ENCODE measurements at places on chromosomes 5 and 9.

GRCh38 chr5:151480384-151481293 is 33.2 kb downstream of the SLC36A1 start:
- DNase-seq = no peak

- DNase-seq = no peak
These were observed 51.5 kb downstream of the MTMR12 start for GRCh38 chr5:32261198-32261597.

DNA sequence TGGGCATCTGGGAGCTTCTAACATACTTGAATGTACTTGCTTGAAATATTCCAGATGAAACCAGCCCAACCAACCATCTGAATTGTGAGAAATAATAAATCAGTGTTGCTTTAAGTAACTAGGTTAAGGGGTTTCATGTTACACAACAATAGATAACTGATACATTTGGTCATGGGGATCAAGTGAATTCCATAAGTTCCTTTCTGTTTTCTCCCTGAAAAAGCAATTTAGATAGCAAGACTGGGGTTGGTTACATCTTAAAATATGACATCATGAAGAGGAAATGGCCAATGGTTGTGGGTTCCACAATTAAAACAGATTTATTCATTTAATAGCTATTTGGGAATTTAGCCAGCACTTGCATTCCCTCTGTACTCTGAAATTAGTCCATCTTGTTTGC is 559.7 kb downstream of the TLR4 start:
- no peak for DNase-seq

DNA sequence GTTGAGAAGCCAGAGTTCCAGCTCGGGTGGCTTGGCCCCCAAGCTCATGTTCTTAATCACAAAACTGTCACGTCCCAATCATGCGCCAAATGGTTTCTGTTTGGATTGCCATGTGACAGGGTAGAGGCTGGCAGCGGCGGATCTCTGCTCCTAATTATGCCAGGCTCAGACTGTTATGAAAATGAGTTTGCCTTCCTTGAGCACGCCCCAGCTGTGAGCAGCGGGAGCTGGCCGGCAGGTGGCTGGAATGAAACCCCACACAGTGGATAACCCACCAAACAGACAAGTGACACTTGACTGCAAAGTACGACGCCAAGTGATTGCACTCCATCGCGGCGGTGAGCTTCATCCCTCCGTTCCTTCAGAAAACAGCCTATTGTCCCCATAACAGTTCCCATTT is 75.4 kb downstream of the CFAP77 start:
- DNase-seq = no peak

DNA sequence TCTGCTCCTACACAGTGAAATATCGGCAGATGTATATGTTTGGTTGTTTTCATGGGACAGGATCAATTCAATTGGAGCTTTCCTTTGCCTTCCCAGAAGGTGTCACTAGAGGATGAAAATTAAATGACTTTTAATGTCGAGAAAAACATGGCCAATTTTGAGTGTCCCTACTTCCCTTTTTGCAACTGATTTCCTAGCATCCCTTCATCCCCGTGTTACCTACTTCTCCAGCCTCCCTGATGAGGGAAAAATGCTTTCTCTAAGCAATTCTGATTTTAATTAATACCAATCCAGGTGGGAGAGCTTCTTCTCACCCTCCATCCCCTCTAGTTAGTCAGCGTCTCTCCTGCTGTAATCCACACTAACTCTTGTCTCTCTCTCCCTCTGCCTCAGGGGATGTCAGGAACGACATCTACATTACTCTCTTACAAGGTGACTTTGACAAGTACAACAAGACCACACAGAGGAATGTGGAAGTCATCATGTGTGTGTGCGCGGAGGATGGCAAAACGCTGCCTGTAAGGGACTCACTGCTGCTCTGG is 64.9 kb downstream of the DOCK2 start:
- DNase-seq = peak; percentile 23

- DNase-seq = no peak
These were observed 7.0 kb downstream of the TIGD6 start for GRCh38 chr5:149993471-149993870.

DNA sequence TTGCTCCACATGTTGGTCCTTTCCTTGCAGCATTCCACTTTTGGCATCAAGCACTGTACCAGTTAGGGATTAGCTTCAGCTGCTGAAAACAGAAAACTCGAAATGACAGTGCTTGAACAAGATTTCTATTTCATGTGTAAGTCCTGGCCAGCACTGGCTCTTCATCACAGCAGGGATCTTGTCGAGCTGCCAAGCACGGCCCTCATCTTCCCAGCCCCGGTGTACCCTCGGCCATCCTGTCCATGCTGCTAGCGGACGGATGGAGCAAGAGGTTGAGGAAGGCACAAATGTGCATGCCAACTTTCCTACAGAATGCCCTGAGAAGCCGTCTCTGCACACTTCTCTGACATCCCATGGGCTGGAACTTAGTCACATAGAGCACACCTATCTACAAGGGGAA is 130.6 kb downstream of the TENT4A start:
- no peak for DNase-seq

- peak; percentile 30 for DNase-seq
These were observed 172.3 kb upstream of the GNA14 start for GRCh38 chr9:77820293-77820954.

GRCh38 chr5:116576053-116576713 is 1.6 kb upstream of the SEMA6A start:
- DNase-seq = peak; percentile 73

DNA sequence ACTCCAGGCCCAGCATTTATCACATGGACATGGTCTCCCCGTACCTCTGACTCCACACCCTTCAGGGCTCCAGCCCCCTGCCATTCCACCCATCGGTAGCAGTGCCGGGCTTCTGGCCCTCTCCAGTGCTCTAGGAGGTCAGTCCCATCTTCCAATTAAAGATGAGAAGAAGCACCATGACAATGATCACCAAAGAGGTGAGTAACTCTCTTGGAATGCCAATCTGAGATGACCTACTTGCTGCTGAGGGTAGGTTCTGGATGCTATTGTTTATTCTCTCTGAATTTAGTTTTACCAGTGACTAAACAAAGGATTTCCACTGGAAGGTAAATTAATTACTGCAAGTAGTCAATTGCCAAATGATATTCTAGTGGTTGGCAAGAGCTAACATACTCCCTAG is 80.8 kb downstream of the TLE4 start:
- peak; percentile 22 for DNase-seq

DNA sequence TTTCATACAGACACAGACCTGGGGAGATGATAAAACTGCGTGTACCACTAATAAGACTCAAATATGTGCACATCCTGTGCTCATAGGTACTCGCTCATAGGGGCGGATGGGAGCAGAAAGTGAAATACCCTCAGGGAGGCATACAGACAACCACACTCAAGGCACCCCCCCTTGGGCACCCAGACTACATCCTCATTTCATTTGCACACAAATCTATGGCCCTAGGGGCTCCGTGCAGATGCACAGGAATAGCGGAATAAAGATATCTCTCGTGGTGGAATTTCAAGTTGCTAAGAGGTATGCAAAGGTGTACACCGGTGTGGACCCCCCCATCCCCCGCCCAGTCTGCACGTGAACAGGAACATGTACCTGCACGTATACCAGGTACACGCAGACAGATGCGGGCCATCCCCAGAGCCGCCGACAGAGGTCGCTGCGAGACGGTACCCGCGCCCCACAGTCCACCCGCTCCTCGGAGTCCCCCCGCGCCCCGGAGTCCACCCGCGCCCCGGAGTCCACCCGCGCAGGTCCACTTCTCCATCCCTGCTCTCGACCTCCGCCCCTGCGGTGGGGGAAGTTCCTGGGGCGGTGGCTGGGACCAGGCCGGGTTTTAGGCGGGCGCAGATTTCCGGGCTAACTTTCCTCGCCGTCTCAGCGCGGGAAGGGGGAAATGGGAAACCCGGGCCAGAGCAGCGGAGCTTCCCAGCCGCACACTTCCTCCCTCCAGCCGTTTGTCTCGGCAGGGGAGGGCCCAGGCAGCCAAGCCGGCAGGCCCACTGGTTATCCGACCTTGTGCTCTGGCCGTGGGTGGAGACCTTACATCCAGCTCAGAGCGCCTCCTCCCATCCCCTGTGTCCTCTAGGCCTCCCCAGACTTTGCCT is 1.0 kb upstream of the IL12B start:
- no peak for DNase-seq

GRCh38 chr9:37994639-37995347 is 74.2 kb downstream of the SHB start:
- DNase-seq = peak; percentile 41

DNA sequence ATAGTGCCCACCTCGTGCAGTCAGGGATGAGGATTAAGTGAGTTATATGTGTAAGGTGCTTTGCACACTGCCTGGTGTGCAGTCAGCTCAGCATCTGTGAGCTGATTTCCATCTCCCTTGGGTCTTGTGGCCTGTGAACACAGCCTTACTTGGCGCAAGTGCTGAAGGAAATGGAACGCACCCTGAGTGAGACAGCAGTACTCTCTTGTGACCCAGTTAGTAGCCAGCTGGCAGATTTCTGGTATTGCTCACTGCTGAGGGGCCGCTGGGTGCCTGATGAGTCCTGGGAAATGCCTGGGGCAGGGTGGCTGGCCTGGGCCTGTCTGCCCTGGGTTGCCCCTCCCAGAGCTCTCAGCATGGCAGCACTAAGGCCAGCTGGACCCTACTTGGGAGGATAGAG is 90.9 kb upstream of the BOD1 start:
- no peak for DNase-seq

- no peak for DNase-seq
These were observed 15.7 kb upstream of the CCDC152 start for GRCh38 chr5:42740920-42741319.

DNA sequence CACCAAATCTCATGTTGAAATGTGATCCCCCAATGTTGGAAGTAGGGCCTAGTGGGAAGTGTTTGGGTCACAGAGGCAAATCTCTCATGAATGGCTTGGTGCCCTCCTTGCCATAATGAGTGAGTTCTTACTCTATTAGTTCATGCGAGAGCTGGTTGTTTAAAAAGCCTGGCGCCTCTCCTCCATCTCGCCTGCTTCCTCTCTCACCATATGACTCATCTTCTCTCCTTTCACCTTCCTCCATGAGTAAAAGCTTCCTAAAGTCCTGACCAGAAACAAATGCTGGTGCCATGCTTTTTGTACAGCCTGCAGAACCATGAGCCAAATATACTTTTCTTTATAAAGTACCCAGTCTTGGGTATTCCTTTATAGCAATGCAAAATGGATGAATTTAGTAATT is 20.9 kb upstream of the ARHGAP26 start:
- DNase-seq = no peak

- no peak for DNase-seq
These were observed 14.6 kb downstream of the LMAN2 start for GRCh38 chr5:177336603-177337494.

DNA sequence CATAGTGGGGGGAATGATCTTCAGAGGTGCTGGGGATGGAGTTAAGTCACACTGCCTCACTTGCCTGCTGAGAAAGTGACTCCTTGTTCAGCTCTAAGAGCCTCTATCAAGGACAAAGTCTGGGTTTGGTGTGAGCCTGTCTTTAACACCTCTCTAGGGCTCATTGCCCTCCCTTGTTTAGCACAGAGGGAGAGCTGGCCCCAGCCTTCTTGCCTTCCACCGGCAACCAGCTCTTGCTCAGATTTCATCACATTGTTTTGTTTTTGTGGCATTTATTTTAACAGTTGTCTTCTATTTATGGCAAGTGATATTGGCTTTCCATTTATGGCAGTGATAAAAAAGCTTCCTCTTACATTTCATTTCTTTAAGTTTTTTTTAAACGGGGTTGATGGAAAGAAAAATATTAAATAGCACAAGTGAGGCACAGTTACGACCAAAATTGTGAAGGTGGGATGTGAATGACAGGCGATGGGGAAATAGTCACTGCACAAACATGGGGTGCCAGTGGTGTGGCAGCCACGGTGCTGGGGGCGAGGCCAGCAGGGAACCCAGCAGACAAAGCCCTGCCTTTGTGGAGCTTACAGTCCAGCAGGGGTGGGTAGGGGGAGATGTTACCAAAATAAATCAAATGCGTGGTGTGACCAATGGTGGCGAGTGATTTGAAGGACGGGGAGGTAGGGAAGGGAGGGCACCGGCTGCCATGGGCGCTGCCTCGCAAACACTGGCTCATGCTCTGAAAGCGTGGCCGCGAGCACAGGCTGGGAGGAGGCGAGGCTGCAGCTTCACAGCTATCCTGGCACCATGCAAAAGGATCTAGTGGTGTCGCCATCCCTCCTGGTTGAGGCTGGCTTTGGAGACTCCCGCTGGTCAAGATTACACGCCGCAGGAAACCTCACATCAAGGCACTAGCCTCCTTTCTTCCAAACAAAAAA is 21.2 kb upstream of the UNC5A start:
- DNase-seq = no peak

DNA sequence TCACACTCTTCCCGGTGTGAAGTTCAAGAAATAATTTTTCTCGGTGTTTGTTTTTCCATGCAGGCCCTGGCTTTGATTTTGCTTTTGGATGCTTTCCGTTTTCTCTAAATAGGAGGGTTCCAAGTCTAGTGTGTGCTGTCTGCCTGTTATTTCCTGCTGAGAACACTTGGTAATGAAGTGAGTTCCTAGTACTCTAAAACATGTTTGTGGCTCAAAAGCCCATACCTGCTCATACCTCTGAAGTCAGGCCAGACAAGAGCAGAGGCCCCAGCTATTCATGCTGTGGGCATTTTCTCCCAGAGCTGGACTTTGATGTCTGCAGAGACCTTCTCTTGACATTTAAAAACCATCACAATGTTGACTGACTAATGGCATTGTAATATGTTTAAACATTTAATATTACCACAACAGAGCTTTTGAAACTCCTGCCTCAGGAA is 211.2 kb downstream of the GOLPH3 start:
- DNase-seq = peak; percentile 49

DNA sequence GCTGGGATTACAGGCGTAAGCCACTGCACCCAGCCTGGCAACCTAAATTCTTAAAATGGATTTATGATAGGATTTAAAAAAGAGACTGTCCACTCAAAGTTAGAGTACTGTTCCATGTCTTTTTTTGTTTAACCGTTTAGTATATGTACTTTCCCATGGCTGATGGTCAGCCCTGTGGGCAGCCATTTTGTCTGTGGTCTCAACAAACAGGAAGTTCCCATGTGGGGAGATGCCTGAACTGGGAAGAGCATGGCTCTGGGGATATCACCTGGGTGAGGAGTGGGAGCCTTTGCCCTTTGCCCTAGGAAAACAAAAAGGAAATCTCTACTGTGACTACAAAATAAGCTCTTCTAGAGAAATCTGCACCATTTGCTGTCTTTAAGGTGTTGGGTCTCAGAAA is 27.5 kb upstream of the GNPDA1 start:
- no peak for DNase-seq

DNA sequence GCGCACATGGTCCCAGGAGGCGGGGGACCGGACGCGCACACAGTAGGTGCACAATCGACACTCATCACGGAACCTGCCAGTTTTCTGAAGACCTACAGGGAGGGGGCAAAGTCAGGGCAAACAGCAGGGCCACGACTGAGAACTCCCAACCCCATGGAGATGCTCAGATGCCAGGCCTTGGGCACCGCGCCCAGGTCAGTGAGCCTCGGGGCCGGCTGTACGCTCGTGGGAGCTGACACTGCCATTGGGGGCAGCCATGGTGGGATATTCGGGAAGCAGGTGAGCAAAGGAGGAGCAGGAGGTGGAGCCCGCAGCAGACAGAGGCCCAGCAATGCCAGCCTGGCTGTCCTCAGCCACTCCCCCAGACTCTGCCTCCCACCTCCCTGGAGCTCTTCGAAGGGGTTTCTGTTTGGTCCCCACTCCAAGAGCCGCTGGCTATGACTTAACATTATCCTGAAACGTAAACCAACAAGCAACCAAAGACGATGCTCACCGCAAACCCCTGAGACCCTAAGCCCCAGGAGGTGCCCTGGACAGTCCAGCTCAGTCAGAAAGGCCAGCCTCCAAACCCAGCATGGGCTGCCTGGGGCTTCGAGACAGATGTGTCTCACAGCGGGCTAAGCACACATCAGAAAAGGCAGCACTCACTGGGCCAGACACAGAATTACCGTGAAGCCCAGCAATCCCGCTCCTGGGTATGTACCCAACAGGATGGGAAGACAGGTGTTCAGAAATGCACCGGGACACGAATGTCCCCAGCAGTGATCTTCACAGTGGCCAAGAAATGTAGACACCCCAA is 78.4 kb downstream of the VAV2 start:
- no peak for DNase-seq

Measured in urothelium cell line (cell line).